Stimulated activated effector memory CD8-positive, alpha-beta T cell treated with anti-CD3 and anti-CD28 coated beads, Interleukin-12 subunit alpha, Interleukin-12 subunit beta, amount 100 ng/mL, for 72 hours (primary cell): ENCODE measurements at places on chromosomes 3 and 15.
A peak's percentile ranks its signal among the peaks of the same experiment; 100 is the strongest.

- DNase-seq, result no peak
These were observed 111.3 kb downstream of the MBNL1 start for GRCh38 chr3:152380043-152380442.

GRCh38 chr15:99059010-99059981, 45.6 kb upstream of the SYNM start:
- DNase-seq, result peak; percentile 56

DNA sequence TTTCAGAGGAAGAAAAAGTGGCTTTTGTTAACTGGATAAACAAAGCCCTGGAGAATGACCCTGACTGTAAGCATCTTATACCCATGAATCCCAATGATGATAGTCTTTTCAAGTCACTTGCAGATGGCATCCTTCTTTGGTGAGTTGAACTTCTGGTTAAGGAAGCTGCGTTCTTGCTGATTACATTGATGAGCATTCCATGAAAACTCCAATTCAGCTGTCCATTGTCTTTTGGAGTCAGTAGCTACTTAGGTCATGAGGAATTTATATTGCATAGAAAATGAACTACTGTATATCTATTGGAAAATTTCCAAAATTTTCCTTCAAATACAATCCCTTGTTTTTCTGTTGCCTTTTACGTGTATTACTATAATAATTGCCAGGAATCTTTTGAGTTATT, 47.7 kb upstream of the TRPC1 start:
- no peak for DNase-seq

- no peak for DNase-seq
These were observed 758 bp downstream of the SELENOK start for GRCh38 chr3:53890726-53891475.

DNA sequence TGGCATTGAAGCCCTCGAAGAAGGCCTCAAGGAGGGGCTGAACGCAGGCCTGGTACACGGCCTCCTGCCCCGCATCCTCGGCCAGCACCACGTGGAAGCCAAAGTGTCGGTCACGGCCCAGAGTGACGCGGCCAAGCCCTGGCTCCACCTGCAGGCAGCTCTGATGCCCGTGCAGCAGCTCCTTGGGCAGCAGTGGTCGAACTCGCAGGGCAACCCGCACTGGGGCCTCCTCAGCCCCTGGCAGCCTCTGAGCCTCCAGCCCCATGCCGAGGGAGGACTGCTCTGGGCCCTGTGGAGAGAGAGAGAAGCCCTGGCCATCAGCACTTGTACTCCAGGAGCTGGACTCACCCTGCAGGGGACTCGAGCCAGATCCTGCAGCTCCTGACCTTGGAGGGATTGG, 2.6 kb downstream of the KIF7 start:
- no peak for DNase-seq

- no peak for DNase-seq
These were observed 28.3 kb downstream of the IGF2BP2 start for GRCh38 chr3:185796431-185797107.
